Activated CD4-positive, CD25-positive, alpha-beta regulatory T cell (primary cell): ENCODE measurements at places on chromosomes 5 and 9.
A peak's percentile ranks its signal among the peaks of the same experiment; 100 is the strongest.

- no peak for DNase-seq
These were observed 4.2 kb downstream of the LECT2 start for GRCh38 chr5:135950611-135951010.

DNA sequence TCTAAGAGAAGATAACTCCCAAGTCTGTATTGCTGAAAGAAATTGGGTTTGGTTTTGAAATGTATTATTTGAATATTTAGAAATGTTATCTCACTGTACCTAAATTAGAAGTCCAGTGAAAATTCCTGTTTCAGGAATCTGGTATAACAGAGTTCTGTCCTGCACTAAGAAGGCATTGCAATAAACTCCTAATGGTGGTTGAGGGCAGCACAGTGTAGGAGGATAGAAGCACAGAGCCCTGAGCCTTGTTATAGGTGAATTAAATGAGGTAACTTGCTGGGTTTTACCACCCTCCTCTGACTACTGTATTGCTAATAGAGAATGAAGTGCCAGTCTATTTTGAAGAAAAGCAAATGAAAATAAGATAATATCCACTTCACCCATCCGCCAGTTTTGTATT lies 143.4 kb downstream of the CD180 start:
- DNase-seq: no peak

DNA sequence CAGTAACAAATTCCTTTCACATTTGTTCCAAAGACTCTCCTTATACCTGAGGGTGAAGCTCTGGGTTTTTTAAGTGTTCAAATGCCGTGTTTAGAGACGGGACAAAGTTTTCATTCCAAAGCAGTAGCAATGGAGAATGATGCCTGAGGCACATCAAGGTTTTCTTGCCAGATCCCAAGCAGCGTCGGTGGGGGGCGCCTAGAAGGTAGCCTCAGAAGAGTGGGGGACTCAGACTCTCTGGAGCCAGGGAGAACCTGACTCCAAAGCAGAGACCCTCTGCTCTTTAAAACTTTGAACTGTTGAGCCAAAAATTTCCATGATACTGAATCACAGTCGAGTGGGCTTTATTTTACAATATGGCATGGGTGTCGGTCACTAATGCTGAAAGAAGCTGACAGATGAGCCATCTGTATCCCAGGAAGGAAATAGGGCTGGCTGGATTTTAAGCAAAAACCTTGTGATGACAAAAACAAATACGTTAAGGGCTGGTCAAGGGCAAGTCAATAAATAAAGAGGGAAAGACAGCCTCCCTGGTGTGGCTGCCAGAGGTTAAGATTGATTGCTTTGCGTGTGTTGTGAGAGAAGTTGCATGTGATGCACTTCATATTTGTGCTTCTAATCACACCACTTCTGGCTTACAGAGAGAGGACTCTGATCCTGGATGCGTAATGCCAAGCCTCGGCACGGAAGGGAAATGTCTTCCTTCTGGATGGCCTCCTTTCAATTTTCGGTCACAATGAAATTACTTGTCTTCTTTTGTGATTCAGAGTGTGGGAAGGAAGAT lies 161.1 kb upstream of the EFNA5 start:
- no peak for DNase-seq

- no peak for DNase-seq
These were observed 13.6 kb upstream of the LAMC3 start for GRCh38 chr9:130995086-130996011.

- DNase-seq: no peak
These were observed 25.1 kb downstream of the ERAP2 start for GRCh38 chr5:96901384-96901783.

- no peak for DNase-seq
These were observed 38.3 kb downstream of the RASEF start for GRCh38 chr9:83024506-83025125.

- no peak for DNase-seq
These were observed 9.9 kb downstream of the PAPPA start for GRCh38 chr9:116163293-116164055.

DNA sequence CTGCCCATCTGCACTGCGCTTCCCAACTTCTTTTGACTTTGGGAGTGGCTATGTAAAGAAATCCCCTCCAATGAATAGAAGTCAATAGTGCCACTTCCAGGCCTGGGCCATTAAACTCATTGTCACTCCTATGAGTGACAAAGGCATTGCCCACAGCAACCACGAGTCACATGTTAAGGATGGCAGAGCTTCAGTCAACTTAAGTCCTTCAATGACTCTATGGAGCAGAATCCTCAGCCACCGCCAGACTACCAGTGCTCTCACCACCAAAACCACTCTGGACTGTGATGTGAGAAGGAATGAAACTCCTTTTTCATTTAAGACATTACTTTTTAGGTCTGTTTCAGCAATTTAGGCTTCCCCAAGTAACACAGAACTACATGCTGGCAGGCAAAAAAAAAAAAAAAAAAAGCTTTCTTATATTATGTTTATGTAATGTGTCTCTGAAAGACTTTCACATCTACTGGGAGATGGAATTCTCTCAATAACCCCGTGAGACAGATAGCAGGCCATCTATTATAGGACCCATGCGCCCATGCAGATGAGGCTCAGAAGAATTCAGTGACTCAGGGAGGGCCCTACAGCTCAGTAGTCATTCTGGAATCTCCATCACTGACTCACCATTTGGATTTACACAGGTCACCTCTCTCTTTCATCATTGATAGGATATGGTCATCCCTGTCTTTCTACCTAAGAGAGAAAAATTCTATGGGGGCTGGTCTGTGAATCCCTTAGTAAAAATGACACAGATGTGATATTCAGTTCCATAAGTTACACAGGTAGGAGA lies 180.5 kb downstream of the CEMIP2 start:
- no peak for DNase-seq

DNA sequence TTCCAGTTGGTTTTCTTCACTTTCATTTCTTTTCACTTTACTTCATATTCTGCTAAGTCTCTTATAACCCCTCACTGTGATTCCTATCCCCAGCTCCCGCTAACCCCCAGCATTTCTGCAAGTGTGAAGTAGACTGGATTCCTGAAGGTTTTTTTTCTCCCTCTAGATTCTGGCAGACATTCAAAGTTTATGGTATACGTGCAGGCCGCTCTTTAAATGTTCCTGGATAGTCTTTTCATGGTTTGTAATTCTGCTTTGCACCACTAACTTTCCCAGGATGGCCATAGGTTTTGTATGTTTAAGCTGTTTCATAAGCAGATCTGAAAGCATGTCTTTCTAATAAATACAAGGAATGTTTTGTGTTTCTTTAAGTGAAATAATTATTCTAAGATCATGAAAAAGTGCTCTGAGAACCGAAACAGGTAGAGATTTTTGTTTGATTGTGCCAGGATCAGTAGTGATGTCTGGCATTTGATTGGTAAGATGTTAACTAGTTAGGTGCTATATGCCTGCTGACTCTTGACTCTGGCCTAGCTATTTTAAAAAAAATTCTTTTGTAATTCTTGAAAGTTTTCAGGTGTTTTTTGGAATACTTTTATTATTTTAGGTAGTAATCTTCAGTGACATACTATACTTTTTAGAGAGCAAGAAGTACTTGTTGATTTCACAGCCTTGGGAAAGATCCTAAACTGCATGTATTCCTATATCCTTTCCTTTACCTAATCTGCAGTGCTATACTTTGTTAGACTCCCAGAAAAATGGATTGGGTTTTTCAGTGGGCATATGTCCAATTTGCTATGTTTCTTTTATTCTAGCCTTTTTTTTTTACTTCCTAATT lies 29.7 kb downstream of the CNOT6 start:
- DNase-seq: no peak

DNA sequence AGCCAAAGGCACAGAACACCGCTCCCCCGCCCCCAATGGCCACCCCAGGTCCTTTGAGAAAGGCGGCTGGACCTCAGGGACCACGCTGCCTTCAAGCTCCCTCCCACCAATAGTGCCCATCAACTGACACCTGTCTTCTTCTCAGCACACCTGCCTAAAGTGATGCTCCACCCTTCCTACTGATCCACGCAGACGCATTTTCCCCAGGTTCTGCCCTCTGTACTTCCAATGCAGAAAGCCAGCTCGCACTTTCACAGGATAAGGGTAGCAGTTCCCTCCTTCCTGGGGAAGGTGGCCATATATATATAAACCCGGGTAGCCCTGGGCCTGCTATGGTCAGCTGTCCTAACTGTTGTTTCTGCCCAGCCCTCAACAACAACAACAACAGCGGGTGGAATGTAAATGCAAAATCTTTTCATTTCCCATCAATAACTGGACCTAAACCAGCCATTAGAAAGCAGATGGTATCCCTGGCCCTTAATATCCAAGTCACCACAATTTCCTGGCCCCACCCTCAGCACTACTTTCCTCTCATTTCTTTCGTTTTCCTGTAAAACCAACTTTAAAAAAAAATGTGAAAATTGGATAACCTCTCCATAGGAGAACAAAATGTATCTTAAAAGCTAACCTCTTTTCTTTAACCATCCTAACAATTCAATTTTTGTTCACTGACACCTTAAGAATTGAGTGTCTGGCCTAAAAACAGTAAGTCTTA lies 1.7 kb downstream of the GOLM1 start:
- no peak for DNase-seq

DNA sequence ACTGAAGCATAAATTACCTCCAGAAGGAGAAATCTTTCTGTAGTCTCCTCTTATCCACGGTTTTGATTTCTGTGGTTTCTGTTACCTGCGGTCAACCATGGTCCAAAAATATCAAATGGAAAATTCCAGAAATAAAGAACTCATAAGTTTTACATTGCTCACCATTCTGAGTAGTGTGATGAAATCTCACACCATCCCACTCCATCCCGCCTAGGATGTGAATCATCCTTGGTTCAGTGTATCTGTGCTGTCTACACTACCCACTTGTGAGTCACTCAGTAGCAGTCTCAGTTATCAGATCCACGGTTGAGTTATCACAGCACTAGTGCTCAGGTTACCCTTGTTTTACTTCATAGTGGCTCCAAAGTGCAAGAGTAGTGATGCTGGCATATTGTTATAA lies 371.2 kb downstream of the NFIB start:
- DNase-seq: no peak

- DNase-seq: no peak
These were observed 94.3 kb downstream of the DAP start for GRCh38 chr5:10666531-10667299.

DNA sequence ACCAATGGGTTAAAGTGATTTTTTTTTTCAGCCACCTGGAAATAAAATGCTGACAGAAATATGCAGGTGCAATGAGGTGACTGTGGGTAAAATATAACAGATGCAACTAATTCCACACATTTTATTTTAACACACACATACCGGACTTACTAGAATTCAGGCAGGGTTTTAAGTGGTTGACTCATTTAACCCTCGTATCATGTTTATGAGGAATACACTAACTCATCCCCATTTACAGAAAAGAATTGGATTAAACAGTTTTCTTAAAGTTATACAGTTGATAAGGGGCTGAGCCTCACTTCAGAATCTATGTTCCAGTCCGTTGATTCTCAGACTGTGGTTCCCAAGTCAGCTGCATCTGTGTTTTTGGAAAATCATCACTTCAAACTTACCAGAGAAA lies 207.5 kb downstream of the CHSY3 start:
- DNase-seq: no peak

DNA sequence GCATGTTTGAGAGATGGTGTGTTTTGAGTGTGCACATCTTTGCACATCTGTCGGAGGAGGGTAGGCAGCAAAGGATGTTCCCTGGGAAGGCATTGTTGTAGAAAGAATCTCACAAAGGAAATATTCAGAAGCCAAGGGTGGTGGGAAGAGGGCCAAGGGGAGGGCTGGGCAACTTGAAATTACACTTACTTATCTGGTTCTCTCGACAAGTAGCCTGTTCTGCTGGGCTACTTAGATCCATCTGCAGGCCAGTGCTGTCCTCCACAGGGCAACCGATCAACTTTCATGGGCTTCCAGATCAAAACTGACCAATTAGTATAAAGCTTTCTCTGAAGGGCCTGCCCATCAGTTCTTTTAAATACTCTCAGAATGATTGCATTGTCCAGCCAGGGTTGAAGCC lies 495.2 kb downstream of the GADD45G start:
- DNase-seq: no peak

GRCh38 chr5:128097224-128097623 lies 13.7 kb downstream of the SLC12A2 start:
- DNase-seq: no peak

- peak; percentile 21 for DNase-seq
These were observed 467 bp downstream of the C9orf78 start for GRCh38 chr9:129834489-129835127.

- no peak for DNase-seq
These were observed 9.5 kb upstream of the SH3TC2 start for GRCh38 chr5:149072376-149072775.

- no peak for DNase-seq
These were observed 265.0 kb downstream of the MARCHF11 start for GRCh38 chr5:15914638-15915037.

DNA sequence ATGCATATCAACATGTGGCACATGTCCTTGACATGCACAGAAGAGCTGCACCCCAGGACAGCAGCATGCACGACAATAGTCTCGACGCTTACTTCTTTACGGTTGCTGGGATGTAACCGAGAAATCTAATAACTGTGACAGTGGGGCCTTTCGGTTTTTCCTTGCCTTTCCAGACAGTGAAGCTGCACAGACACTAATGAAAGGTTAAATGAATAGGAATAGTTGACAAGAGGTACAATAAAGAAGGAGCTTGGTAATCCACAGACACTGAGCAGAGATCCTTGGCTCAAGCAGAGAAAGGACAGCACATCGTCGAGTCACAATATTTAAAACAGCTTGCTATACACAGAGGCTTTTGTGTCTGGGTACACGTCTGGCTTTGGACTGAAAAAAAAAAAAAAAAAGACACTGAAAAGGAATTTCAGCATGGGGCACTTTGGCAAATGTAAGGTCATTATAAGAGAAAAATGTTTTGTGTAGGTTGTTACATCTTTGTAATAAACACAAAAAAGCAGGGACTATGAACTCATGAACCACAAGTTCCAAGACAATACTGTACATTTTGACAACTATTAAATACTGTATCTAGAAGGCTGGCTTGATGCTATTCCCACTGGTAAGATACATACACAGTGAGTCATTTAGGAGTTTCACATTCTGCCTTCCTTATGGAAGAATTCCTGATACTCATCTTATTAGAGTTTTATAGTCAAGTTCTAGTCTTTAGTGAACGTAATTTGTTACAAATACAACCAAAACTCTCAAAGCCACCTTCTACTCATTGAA lies 5.6 kb downstream of the BNC2 start:
- no peak for DNase-seq
